ENCODE measurements at places on chromosomes 3 and 15.

GRCh38 chr15:90315278-90315982 is 36.7 kb upstream of the ZNF774 start:
- no peak for DNase-seq

DNA sequence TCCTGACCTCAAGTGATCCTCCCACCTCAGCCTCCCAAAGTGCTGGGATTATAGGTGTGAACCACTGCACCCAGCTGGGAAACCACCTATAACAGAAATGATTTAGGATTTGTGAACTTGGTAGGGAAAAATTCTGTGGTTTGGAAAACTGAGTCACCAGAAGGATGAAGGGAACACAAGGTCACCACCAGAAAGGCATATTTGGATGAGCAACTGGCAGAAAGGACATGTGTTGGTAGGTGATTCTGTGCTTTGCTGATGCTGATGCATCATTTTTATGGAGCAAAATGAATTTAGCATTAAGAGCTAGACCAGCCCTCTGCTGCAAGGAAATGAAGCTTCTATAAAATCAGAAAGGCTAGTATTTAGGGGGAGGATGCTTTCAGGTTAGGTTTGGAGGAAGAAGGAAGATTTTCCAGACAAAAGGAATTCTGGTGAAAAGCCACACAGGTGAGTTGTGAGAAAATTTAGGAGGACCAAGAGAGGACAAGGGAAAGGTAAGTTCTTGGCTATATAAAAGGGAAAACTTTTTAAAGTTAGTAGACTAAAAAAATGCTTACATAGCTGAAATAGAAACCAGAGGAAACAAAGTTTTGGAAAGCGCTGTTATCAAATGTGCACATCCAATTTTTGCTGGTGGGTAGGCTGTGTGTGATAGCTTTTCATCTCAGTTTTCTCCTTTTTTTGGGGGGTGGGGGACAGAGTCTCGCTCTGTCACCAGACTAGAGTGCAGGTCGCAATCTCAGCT is 3.6 kb downstream of the PXK start:
- DNase-seq: peak; percentile 90

DNA sequence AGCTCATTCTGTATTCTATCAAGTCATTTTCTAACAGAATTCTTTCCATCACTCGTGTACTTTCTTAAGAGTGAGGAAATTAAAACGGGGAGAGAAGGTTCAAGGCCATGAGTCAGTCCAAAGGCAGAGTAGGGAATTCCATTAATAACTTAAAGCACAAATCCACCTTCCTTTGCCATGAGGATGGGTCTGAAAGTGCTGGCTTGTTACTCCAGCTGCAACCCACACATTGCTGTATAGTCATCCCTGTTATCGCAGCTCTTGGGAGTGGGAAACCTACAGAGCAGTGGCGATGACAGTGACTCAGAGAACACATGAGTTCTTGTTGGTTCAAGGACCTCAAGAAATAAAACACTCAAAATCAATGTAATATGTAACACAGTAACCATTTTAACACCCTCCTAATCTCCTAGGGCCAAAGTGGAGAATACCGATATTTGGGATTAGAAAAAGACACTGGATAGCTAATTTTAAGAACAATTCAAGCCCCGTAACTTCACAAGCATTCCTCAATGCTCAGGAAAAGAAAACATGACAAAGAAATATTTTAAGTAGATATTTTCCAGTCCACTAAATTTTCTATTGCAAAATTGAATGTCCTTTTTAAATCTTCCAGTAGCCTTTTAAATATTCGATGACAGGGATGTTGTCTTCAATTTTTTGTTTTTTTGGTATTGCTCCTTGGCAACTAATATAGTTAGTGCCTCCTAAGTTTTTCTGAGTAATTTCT is 179.9 kb upstream of the THBS1 start:
- DNase-seq: no peak

DNA sequence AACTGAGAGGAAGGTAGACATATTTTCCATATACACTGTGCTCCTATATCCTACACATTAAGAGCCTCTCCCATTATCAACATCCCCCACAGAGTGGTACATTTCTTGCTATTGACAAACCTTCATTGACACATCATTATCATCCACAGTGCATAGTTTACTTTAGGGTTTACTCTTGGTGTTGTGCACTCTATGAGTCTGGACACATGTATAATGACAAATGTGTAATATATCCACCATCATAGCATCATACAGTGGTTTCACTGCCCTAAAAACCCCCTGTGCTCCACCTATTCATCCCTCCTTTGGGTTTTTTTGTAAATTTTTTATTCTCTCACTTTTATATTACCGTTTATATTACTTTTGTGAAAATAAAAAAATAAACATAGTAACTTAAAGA is 22.2 kb upstream of the CLDN18 start:
- no peak for DNase-seq

GRCh38 chr15:100812802-100813201 is 66.8 kb upstream of the ALDH1A3 start:
- DNase-seq: no peak

GRCh38 chr3:190811775-190812480 is 50.6 kb downstream of the GMNC start:
- peak; percentile 72 for DNase-seq

DNA sequence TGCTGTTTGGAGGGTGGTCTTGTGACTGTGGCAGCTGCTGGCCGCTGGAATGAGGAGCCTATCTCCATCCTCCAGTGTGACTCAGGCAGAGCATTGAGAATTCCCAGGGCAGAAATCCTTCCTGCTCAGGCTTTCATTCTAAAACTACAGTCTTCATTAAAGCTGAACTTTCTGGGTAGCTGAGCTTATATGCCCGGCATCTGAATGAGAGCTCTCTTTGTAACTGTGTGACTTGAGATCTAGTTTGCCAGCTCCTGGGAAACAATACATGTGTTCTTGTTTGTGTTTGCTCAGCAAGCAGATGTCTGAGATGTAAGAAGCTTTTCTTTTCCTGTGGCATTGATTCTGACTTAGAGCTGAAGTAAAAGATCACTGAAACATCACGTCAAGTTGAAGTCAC is 22.4 kb downstream of the RLBP1 start:
- DNase-seq: no peak

DNA sequence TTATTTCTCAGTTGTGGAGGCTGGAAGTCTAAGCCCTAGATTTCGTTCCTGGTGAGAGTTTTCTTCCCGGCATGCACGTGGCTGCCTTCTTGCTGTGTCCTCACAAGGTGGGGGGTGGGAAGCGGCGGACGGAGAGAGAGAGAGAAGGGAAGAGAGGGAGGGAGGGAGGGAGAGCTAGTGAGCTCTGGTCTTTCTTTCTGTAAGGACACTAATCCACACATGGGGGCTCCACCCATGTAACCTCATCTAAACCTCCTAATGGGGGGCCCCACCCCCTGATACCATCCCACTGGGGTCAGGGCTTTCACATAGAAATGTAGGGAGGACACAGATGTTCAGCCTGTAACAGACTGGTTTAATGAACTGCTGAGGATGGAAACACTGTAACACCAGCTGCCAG is 7.3 kb downstream of the FBLN2 start:
- DNase-seq: no peak

DNA sequence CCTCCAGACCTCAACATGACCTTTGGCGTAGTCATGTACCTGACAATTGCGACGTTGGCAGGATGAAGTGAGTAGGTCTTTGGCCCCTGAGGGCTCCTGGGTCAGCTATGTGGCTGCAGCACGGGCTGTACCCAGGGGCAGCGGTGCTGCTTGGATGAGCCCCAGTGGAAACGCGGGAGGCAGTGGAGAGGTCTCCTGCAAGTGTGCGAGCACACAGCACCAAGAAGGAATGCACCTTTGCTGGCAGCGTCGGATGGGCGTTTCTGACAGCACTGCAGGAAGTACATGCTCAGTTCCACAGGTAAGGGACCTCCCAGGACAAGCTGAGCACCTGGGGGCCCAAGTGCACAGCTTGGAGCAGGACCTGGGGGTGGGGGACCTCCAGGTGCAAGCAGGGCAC is 67.4 kb upstream of the UNC13C start:
- DNase-seq: peak; percentile 51

- peak; percentile 29 for DNase-seq
These were observed 144.2 kb upstream of the ABHD17C start for GRCh38 chr15:80550908-80551260.

DNA sequence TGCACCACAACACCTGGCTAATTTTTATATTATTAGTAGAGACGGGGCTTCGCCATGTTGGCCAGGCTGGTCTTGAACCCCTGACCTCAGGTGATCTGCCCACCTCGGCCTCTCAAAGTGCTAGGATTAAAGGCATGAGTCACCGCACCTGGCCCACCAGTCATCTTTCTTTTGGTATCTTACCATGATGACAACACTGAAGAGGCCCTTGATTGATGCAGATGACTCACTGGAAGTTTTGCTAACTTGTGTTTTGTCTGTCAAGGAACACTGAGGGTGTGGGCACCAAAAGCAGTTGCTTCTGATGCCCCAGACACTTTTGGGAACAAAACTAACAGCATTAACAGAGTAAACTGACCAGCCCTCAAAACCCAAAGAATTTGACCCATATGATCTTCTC is 88.3 kb downstream of the MYO5A start:
- DNase-seq: peak; percentile 79

GRCh38 chr3:143865302-143865701 is 17.0 kb upstream of the SLC9A9 start:
- DNase-seq: no peak

DNA sequence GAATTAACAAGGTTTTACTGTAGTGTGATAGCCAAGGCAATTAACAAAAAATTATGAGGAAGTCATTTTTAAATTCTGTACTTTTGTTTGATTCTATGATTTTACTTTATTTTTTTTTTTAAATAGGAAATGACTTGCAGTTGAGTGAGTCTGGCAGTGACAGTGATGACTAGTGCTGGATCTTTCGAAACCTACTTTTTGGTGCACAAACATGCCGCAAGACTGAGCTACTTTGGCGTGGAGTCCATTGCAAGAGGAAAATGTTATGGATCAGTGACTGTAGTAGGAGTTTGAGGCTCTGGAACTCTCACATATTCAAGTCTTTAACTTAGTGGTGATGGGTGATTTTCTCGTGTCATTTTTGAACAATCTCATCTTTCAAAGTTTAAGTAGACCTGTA is 11.6 kb downstream of the EAF1 start:
- DNase-seq: no peak

- DNase-seq: no peak
These were observed 8.5 kb downstream of the PDIA5 start for GRCh38 chr3:123075359-123075758.

DNA sequence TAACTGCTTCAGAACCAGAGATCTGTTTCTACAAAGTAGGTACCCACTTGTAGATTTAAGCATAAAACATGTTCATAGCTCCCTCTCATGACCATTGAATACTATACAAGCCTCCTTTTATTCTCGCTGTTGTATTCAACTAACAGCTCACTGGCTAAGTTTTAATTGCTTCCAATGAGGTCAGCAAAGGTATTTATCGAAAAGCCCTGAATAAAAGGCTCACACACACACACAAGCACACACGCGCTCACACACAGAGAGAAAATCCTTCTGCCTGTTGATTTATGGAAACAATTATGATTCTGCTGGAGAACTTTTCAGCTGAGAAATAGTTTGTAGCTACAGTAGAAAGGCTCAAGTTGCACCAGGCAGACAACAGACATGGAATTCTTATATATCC is at the start of gene FGF7:
FGF7 (plus strand) TSS at position 222 of the 400 bp plus-strand sequence. CDS start 1,056 bp downstream, outside the sequence.
- DNase-seq: no peak

DNA sequence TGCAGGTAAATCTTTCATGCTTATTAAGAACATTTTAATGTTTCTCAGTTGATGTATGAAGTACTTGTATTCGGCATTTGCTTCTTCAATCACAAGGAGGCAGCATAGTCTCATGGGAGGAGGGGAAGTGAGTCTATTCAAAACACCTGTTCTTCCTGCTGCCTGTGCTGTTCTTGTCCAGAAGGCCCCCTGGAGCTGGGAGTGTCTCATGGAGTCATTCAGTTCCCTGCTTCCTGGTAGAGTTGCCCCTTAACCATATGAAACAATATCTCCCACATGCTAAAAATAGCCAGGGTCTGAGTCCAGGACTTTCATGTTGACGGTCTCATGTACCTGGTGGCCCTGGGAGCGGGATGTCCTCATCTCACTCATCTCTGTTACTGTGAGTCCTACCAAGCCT is 15.5 kb upstream of the PPP1R2 start:
- DNase-seq: peak; percentile 82

DNA sequence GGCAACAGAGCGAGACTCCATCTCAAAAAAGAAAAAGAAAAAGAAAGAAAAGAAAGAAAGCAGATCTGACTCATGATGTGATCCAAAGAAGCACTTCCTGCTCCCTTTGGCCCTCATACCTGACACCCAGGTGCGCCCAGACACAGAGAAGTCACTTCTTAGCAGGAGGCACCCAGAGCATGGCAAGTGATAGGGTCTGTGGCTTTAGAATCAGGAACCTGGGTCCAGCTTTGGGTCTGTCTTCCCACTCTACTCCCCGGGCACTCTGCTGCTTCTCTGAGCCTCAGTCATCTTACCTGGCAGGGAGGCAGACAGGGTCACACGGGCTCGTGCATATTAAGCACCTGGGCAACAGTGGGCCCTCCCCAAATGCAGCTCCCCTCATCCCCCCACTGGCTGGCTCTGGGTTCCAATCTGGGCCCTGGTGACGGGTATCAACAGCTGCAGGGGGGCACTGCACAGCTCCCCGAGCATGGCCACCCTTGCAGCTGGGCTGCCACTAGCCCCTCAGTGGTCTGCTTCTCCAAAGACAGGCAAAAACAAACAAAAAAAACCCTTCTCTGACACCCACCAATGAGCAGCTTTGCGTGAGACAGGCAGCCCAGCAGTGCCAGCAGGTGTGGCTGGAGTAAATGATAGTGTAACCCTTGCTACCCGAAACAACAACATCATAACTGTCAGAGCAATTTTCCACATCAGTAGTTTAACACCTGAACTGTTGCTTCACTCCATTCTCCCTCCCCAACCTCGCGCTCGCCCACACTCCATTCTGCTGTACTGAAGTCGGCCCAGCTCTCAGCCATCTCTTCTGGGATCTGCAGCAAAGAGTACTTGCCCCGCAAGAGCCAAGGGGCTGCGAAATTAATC is 99.8 kb downstream of the MEGF11 start:
- DNase-seq: peak; percentile 27

DNA sequence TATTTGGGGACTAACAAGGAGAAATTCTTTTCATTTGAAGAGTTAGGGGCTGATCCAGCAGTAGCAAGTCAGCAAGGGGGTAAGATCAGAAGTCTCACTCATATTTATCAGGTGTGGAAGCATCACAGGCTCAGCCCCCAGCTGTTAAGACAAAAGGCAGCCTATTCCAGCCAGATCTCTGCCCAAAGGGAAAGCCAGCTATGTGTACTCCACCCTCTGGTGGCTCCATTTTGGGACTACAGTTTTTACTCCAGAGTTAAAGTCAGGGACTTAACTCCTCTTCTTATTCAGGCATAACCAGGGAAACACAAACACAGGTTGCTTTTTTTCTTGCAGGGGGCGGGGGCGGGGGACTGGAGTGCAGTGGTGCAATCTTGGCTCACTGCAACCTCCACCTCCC is 19.2 kb downstream of the UBP1 start:
- DNase-seq: no peak

GRCh38 chr3:194937882-194938321 is 252.2 kb downstream of the FAM43A start:
- peak; percentile 69 for DNase-seq

DNA sequence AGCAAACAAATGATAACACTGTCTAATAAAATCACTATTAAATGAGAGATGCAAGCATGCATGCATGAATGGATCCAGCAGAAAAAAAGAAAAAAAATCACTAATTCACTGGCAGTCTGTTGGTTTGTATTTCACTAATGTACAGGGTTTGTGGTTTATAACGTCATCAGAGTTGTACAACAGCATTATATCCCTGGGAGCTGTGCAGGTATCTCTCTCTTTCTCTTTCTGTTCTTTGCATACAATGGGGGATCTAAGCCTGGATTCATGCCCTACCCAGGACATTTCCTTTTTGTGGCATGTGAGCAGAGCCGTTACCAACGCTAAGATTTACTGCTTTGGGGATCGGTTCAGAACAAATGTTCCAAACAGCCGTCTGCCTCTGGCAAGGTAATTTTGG is 229.5 kb downstream of the SOX2 start:
- DNase-seq: no peak

Measured in kidney tubule cell (primary cell).